H54 (cell line): ENCODE measurements at places on chromosomes 2 and 18.

DNA sequence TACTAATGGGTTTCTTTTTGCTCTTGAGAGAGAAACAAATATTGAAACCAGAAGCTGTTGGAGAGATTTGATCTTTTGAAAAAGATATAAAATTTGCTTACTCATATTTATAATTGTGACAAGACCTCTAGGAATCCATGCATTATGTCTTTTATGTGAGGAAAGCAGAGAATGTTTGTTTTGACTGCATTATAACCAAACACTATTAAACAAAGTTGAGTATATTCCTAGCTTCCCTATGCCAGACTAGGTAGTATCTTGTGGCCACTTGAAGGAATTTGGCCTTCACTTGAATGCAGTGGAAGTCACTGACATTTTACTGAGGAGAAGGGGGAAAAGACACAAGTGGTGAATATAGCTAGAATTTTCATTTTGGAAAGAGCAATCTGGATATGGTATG lies 521.8 kb upstream of the ZEB2 start:
- no peak for DNase-seq

DNA sequence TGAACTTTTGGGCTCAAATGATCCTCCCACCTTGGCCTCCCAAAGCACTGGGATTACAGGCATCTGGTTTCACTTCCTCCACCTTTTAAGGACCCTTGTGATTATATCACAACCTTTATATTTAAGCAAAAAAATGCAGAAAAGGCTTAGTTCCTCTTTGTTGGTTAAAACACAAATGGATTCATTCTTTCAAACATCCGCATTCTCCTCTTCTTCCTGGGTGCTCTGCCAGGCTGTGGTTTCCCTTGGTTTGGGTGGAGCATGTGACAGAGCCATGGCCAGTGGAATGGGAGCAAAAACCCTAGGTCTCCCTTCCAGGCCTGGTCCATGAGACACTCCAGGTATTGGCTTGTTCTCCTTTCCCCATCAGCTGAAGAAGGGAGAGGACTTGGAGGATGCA lies 9.9 kb upstream of the SLC66A3 start:
- DNase-seq: no peak

DNA sequence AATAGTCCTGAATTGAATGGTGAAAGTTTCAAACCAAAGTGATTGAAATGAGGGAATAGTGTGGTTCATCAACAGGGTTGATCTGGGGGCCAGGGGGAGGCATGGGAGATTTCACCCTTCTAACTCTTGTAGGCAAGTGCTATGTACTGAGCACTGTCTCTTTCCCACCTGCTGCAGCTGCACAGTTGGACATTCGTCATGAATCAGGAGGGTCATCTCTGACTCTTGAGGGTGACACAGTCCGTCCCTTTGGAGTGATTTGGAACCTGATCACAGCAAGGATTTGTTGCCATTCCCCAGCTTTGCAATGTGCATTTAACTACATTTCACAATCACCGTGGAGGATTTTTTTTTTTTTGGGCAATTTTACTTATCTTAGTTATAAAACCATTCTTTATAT lies 224.6 kb downstream of the PHLPP1 start:
- no peak for DNase-seq

DNA sequence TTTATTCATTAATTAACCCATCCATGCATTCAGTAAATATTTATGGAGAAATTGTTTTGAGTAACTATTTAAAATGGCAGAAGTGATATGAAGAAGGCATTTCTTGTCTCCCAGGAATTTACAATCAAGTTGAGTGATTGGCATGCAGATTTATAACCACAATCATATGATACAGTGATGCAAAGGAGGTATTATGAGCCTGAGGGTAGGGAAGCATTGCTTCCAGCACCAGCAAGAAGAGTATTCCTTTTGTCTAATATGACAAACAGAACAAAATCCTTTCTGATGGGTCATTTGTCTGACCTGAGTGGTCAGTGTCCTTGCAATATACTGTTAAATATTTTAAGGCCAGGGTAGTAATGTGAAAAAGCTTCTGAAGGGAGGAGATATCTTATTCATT lies 244.2 kb upstream of the RGPD4 start:
- no peak for DNase-seq

DNA sequence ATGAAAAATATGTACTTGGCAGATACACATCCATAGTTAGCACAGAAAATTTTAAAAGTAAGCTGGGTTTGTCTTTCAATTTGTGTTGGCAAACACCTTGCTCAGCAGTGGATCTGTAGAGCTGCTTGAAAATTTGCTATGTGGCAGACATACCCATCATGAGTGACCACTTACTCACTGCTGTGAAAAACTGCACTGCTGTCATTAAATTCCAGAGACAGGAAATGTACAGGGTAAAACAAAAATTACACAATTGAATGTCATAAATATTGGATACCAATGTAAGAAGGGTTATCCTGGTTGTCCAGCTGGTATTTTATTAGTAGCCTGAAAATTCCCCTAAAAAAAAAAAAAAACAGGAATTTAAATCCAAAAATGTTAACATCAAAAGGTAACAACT lies 24.5 kb downstream of the NIF3L1 start:
- peak; percentile 22 for DNase-seq

GRCh38 chr2:32647180-32647651 lies 19.4 kb downstream of the TTC27 start:
- no peak for DNase-seq

GRCh38 chr2:127531221-127531648 lies 4.2 kb upstream of the MYO7B start:
- DNase-seq: no peak

DNA sequence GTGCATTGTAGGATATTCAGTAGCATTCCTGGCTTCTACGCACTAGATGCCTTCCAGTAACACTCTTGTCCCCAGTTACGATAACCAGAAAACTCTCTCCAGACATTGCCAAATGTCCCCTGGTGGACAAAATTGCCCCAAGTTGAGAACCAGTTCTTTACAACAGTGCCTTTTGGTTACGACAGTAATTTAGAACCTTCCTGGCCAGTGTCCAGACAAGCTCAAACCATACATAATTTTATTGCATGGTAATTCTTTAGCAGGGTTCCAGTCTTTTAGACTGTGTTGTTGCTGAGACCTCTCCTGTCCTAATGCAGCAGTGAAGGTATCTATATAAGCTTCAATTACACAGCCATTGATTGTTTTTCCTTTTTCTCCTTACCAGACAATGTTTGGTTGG lies 20.2 kb downstream of the RNMT start:
- no peak for DNase-seq

- DNase-seq: no peak
Measured at GRCh38 chr2:241599615-241600014, 37.3 kb downstream of the THAP4 start.

GRCh38 chr2:14735696-14736095 lies 103.2 kb downstream of the LRATD1 start:
- no peak for DNase-seq

DNA sequence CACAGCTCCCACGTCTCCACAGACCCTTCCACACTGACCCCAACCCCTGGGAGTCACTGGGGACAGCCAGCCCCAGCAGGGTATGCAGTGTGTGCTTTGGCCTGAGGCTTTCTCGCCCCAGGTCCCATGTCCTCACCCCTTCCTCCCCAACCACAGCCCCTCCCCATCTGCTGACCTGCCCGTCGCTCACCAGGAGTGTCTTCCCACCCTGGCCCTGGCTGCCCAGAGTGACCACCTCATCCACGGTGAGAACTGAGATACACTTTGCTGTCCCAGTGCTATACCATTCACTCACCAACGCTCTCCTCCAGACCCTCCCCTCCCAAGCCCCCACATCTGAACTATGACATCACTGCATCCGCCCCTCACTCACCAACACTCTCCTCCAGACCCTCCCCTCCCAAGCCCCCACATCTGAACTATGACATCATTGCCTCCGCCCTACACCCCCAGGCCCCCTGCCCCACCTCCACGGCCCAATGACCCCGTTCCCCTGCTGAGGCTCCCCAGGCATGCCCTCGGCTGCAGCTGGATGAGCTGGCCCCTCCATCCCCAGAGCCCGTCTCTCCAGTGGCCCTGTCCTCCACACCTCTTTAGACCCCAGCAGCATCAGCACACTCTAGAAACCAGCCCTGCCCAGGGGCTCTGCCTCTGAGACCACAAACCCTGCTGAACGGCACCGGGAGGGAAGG lies 55.2 kb downstream of the ANKMY1 start:
- no peak for DNase-seq

- no peak for DNase-seq
Measured at GRCh38 chr2:182929972-182930371, 63.5 kb upstream of the FRZB start.

GRCh38 chr2:20596973-20597859 lies 53.7 kb downstream of the HS1BP3 start:
- no peak for DNase-seq

- DNase-seq: no peak
Measured at GRCh38 chr18:33934258-33934657, 290.5 kb downstream of the NOL4 start.

GRCh38 chr2:190844700-190845401 lies 35.8 kb upstream of the GLS start:
- no peak for DNase-seq

DNA sequence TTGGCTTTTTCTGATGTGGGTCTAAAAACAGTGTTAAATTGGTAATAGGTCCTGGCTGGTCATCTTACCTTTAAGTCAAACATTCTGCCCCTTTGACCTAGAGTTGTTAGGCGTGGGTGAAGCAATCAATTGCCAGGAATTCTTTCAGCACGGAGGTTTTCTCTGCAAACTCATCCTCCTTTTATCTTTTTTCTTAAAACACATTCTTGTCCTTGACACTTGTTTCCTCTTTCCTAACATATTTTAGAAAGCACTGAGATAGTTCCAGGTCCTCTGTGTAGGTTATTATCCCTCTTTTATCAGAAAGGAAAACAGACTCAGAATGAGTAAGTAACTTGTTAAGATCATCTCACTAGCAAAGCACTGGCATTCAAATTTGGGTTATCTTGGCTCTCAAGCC lies 18.6 kb upstream of the AP1S3 start:
- DNase-seq: no peak

DNA sequence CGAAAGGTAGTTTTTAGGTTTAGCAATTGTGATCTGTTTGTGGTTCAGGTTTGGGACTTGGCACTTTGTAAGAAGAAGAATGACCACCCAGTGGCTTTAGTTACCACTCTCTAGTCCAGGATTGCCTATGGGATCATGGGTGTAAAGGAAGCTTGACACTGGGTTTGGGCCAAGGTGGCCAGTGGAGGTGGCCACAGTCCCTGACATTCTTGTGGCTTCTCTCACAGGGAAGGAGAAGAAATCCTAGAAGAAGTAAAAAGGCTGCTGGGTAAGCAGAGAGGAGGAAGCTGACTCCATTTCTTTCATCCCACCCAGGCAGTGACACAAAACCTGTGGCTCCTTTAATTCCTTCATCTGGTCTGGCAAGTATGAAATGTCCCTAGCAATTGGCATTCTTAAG lies 394.7 kb downstream of the CLIP4 start:
- DNase-seq: no peak

- DNase-seq: no peak
Measured at GRCh38 chr18:47040982-47041381, 5.6 kb upstream of the ELOA2 start.

GRCh38 chr2:54560146-54560881 lies 104.2 kb downstream of the SPTBN1 start:
- DNase-seq: peak; percentile 62

GRCh38 chr2:236993286-236993685 lies 92.4 kb upstream of the COPS8 start:
- no peak for DNase-seq

DNA sequence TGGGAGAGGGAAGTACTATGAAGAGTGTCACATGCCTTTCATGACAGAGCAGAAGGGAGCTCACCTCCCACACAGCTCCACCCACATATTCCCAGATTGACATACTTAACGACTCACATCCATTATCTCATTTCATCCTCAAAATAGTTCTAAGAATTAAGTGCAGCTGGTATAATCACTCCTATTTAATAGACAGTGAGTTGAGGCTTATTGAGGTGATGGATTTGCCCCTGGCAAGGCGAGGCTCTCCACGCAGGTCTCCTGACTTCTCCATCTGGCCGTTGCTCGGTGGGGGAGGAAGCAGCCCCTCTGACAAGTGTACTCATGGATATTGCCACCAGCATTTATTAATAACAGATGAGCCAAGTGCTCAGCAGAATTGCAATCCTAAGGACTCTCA lies 81.4 kb downstream of the TGOLN2 start:
- no peak for DNase-seq

- DNase-seq: no peak
Measured at GRCh38 chr2:16437189-16437588, 228.4 kb downstream of the CYRIA start.

DNA sequence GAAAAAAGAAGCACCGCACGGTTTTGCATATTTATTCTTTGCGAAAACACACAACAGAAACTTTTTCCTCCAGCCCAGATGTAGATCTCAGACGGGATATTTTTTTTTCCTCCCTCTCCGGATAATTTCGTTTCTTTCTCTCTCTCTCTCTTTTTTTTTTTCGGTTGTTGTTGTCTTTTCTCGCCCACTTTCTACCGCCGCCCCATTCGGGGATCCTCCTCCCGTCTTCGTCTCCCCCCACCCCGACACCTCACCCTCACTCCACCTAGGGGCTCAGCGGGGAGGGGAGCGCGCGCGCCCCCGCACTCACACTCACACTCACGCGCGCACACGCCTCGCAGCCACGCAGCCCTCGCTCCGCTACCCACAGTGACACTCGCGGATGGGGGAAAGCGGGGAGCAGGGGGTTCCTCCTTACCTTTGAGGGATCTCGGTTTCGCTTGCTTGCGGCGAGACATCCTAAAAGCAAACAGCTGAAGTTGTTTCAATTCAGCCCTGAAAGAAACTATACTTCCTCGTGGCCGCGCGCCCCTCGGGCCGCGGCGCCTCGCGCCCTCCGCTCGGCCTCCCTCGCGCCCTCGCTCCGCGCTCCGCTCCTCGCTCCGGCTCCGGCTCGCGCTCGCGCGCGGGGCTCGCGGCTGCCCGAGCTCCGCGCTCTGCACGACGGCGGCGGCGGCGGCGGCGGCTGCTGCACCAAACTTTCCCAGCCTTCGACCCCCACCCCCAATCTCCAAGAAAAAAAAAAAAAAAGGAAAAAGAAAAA lies 1.3 kb downstream of the ZNF521 start:
- no peak for DNase-seq

DNA sequence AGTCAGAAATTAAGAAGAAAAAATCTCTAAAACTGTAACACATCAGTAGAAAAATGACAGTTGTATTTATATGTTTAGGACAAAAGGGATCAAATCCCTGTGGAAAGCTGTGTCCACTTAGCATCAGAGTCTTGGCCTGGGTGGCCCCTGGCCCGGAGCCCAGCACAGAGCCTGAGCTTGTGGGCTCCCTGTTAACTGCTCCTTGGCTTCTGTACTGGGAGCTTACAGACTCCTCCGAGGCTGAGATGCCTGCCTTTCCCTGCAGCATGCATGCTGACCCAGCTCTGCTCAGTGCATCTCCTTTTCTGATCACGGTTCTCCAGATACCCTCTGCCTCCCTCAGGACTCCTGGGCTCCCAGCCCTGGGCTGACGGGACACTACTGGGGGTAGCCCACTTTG lies 98.1 kb downstream of the DCDC2C start:
- DNase-seq: no peak

DNA sequence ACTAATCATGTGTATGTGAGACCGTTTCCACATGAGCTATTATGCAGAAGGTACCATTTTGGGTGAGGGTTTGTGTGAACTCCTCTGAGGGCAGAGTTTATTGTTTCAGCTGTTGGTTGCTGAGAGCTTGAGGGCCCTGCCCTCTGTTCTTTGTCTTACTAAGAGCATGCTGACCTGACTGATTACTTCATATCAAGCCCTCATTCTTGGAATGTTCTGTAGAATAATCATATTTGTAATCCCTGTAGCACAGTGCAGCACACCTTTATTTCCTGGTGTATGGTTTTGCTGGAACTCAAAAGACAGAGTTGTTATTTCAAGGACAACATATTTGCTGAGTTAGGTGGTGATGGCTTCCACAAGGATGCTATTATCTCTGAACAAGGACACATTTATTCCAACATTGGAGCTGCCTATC lies 118.5 kb downstream of the GALNT3 start:
- no peak for DNase-seq
